A172 (cell line): ENCODE measurements at places on chromosomes 2 and 18.

DNA sequence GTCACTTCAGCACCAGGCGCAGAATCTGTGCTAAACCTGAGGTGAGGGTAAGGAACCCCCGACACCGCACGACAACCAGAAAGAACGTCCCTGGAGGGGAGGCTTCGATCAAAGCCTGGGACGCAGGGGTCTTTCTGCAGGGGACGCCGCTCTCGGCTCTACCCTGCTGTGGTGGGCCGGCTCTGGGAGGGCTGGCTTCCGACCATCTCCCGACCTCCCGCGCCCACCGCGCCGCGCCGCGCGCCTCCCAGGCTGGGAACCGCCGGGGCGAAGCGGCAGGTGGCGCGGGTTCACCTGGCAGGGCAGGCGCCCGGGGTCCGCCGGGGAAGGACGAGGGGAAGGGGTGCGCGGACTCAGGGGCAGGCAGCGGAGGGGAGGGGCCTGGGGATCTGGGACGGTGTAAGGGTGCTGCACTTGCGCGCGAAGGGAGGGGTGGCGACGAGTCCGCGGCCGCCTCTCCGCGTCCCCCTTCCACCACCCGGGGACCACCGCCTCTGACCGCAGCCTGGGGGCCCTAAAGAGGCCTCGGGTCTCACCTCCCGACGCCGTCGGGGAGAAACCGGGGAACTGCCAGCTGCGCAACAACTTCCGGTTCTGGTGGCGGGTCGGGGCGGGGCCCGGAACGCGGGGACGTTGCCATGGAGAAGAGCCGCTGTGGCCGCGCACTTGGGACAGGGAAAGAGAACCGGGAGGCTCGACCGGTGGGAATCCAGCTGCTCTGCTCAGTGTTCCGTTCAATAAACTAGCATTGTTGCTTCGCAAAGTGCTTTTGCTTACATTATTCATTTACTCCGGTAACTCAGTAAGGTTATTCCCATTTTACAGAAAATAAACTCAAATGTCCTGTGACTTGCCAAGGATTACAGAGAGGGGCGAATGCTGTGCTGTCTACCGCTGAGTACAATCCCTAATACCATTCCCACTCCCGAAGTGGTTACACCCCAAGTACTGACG lies at the start of gene ZNF396:
Gene ZNF396 (minus strand): TSS at position 596 of the 954 bp plus-strand sequence. CDS start 3,045 bp downstream, outside the sequence.
- DNase-seq: peak; percentile 10

- DNase-seq: no peak
These were observed 42.3 kb downstream of the SFT2D3 start for GRCh38 chr2:127743477-127744026.

GRCh38 chr2:190207930-190208329 lies 111.7 kb downstream of the HIBCH start:
- no peak for DNase-seq

DNA sequence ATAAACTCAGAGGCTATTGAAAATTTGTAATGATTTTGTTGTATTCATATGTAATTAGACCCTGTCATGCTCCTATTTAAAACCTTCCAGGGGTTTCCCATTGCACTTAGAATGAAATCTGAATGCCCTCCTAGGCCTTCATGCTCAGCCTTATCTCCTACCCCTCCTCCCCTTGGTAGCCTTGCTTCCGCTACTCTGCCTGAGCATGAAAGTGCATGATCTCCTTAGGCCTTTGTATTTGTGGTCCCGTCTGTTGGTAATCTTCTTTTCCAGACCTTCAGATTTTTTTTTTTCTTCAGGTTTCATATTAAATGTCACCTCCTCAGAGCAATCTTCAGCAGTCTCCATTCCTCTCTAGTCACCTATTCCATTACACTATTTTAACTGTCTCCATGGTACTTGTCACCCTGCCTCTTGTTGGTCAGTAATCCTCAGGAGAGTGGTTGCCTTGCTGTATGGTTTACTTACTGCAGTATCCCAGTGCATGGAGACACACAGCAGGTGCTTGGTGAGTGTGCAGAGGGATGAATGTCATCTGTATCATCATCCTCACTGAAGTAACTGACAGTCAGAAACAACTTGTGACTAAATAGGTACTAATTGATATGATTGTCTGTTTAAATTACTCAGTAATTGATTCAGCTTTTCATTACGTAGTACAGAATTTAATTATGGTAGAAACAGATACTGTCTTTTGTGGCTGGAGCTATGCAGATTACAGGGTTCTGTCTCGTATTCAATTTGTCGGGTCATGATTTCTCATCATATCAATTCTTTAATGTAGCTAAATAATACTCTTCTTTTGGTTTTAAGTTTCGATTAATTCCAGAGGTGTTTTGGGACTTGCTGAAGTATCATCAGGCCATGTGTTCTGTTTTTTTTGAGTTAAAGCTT lies 63.9 kb downstream of the PHLPP1 start:
- DNase-seq: no peak

GRCh38 chr18:376311-376710 lies 108.5 kb upstream of the THOC1 start:
- DNase-seq: no peak

DNA sequence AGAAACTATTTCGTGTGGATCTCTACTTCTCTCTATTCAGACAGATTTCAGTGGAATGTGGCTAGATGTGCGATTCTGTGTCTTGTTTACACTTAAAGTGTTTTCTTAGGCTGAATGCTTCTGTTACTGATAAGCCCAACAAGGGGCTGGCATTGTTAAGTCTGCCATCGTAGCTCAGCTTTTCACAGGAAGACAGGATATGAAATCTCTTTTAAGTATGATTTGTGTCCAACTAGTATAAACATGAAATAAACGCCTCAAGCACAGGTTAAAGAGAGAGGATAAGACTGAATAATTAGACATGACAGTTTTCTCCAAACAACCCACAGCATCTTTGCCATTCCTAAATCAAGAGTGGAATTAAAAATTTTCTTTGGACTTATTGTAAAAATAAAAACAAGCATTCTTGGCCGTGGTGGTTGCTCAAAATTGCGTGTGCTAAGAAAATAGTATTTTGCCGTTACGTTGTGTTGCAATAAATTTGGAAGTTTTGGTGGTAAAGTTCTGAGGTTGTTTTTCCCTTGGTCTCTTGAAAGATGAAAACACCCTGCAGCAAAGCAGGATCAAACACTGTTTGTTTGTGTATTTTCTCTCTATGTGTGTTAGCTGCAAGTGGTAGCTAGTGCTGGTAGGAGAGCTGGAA lies 1.0 kb downstream of the VIT start:
- peak; percentile 27 for DNase-seq

- DNase-seq: peak; percentile 15
These were observed 170.7 kb downstream of the ZNF804A start for GRCh38 chr2:184769023-184769422.

- DNase-seq: peak; percentile 19
These were observed at the start of gene EMILIN2 for GRCh38 chr18:2846636-2847316. TSS of gene EMILIN2 (plus strand) at chr18:2847006. CDS start at chr18:2847189, 183 bp downstream.
